ENCODE measurements at places on chromosomes 16 and 17.

DNA sequence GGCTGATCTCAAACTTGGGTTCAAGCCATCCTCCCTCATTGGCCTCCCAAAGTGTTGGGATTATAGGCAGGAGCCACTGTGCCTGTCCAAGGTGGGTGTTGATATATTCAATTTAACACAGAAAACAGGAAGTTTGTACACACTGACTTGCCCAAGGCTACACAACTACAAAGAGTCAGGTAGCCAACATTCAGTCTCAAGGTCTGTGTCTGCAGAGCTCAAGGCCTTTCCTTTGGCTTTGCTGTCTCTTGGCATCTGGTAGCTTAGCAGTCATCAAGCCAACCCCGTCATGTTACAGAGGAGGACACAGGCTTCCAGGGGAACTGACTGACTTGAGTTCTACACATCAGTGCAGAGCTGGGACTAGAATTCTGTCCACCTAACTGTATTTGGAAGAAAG is 11.9 kb upstream of the MEFV start:
- DNase-seq = no peak

DNA sequence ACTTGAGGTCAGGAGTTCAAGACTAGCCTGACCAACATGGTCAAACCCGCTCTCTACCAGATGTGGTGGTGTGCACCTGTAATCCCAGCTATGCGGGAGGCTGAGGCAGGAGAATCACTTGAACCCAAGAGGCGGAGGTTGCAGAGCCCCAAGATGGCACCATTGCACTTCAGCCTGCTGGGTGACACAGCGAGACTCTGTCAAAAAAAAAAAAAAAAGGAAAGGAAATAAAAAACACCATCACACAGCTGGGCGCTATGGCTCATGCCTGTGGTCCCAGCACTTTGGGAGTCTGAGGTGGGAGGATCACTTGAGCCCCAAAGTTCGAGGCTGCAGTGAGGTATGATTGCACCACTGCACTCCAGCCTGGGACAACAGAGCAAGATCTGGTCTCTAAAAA is 13.3 kb upstream of the SBK1 start:
- no peak for DNase-seq

GRCh38 chr16:54240271-54241129 is 46.1 kb downstream of the IRX3 start:
- no peak for DNase-seq

DNA sequence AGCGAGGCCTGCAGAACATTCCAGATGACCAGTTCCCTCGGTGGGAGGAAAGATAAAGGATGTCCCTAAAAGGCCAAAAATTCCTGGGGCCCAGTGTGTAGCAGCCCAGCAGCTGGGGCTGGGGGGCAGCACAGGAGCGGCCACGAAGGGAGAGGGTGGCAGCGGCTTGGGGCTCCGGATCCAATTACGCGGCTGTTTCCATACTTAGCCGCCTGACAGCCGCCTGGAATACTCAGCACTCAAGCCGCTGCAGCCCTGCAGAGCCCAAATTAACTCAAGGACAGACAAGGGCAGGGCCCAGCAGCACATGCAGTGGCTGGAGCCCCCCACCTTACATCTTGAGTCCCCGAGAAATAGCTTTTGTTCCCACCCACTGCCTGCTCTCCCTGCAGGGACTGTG is 1.3 kb downstream of the SRL start:
- DNase-seq = no peak

DNA sequence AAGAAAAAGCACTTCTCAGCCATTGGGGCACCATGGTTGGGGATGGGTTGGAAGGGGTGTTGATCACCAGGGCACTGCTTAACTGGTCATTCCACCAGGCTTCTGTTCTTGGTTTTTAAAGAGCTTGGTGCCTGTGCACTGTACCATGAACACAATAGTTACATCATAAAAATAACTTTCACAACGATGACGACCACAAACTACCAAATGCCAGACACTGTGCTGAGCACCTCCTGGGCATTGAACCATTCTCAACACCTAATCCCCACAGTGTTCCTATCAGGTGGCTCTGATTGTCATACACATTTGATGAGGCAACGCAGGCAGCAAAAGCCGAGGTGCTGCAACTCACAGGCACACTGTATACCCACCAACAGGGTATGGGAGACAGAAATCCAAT is 208.0 kb downstream of the FOXL1 start:
- DNase-seq = no peak

DNA sequence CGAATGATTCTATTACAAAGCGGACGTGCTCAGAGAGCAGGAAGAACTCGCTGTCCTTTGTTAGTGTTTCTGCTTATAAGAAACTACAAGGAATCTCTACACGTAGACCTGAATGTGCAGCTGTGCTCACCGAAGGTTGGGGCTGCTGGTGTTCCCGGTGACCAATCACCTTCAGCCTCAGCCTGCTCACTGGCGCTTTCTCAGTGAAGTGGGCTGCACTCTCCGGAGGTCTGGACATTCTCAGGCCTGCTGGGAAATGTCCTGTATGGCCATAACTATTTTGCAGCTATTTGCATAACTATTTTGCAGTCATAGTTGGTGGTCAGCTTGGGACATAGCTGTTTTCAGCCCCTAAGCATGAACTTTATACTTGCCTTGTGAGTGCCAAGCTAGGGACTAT is 9.7 kb upstream of the CIAO3 start:
- DNase-seq = no peak

- no peak for DNase-seq
Observed at GRCh38 chr16:12327971-12328726, 351.6 kb downstream of the SNX29 start.

GRCh38 chr16:27333104-27333503 is 19.3 kb downstream of the IL4R start:
- no peak for DNase-seq

- no peak for DNase-seq
Observed at GRCh38 chr16:57665541-57665940, 2.6 kb upstream of the ADGRG3 start.

GRCh38 chr17:61467416-61468262 is 15.4 kb downstream of the TBX4 start:
- DNase-seq = no peak

DNA sequence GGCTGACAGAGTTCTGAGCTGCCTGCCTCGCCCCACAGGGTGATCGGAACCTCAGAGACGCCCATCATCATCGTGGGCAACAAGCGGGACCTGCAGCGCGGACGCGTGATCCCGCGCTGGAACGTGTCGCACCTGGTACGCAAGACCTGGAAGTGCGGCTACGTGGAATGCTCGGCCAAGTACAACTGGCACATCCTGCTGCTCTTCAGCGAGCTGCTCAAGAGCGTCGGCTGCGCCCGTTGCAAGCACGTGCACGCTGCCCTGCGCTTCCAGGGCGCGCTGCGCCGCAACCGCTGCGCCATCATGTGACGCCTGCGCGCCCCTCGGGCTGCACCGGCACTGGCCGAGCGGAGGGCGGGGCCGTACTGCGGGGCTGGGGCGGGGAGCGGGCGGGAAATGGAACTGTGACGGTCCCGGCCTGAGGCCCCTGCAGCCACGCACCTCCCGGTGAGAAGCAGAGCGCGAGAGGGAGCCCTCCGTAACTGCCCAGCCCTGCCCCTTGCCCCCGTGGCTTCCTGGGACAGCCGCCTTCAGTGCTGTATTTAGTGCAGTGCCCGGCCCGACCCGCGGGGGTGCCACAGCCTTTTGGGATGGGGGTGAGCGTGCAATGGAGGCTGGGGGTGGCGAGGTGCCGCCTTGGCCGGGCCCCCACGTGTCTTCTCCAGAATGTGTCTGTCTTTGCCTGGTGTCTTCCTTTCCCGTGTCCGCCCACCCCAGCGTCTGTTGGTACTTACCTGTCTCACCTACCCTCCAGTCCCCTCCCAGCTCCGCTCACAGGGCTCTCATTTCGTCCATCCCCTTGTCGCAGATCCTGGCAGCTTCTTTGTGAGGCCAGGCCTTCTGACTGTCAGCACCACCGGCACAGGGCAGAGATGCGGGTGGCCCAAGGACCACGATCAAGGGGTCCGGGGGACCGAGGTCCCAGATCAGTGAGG is 9.8 kb downstream of the RASL10B start:
- DNase-seq = no peak

DNA sequence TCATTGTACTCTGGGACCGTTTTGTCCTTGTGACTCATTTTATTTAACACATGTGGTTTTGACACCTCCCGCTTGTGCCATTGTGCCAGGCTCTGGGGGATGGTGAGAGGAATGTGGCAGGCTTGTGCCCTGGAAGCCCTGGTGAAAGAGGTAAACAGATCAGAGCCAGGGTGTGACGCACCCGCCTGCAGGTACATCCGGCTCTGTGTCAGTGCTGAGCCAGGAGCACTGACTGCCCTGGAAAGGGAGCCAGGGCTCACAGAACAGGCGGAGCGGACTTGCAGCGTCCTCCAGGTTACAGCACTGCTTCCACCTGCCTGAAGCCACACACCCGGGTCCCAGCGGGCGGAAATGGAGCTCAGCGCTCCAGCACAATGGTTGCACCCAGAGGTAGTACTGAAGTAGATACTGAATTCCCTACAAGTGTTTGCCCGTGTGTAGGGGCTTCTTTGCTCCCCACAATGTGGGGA is 30.6 kb downstream of the CDRT15 start:
- peak; percentile 44 for DNase-seq

- DNase-seq = no peak
Observed at GRCh38 chr16:84423416-84423837, 55.1 kb downstream of the ATP2C2 start.

DNA sequence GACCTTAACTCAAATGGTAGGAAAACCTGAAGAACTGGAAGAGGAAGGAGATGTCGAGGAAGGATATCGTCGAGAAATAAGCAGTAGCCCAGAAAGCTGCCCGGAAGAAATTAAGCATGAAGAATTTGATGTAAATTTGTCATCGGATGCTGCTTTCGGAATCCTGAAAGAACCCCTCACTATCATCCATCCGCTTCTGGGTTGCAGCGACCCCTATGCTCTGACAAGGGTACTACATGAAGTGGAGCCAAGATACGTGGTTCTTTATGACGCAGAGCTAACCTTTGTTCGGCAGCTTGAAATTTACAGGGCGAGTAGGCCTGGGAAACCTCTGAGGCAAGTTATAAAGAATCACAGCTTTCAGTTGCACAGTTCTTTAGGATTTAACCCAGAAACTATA is 15.5 kb downstream of the ERCC4 start:
- DNase-seq = no peak

DNA sequence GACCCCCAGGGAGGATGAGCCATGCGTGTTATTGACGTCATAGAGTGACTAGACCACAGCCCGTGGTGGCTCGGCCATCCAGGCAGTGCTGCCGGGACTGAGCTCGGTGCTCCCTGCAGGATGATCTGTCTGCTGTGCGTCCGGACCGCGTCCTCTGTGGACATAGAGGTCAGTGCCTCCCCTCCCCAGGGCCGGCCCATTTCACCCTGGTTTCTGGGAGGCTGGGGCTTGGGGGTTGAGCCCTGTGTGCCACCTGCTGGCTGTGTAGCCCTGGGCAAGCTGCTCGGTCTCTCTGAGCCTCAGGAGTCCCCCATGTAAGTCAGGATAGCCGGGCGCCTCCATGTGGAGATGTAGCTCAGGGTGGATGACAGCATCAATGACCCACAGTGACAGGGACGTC is 8.3 kb downstream of the TSC2 start:
- DNase-seq = no peak

DNA sequence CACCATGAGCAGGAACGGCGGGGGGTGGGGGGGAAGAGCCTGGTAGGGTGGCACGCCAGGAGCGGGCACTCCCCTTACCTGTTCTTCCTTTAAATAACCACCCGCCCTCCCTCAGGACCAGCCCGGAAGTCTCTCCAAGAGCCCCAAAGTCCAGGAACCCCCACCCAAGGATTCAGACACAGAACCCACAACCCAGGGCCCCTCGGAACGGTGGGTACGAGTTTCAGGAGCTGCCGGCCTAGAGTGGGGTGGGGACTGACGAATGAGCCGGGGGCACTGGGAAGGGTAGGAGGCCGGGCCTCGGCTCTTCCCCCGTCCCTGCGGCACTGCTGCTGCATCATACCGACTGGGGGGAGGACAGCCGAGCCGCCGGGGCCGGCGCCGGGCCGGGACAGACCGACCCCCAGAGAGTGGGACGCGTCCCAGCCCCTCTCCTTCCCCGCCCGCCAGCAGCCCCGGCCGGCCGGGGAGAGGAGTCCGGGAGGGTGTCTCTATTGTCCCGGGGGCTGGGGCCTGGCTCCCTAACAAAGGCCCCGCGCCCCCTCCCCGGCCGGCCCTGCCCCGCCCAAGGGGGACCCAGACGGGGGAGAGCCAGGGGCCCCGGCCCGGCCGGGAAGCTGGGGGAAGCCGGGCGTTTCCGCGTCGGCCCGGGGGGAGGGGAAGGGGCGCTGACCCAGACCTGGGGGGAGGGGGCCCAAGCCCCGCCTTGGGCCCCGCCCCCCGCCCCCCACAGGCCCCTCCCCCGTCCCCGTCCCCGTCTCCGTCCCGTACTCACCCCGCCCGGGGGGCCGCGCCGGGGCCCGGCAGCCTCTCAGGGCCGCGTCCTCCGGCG is 747 bp downstream of the ATXN7L3 start:
- DNase-seq = no peak

- no peak for DNase-seq
Observed at GRCh38 chr16:48347980-48348379, 37.2 kb downstream of the SIAH1 start.

DNA sequence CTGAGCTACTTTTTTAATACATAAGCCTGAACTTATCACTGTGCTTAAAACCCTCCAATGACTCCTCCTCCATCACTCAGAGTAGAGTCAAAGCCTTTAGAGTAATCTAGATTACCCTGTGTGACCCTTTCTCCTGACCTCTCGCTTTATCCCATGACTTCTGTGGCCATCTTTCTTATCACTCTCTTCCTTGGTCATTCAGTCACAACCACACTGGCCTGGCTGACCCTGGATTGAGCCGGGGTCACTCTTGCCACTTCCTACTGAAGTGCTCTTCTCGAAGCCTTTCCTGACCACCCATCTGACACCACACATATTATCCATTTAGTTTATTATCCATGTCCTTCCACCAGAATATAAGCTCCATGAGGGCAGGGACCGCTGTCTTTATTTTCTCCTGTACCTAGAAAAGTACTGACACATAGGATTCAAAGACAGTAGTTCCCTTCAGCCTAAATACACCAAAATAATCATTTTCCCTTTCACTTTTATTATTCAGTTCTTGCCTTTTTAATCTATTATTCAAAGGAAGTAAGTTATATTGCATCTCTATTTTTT is 28.0 kb upstream of the ABCA9 start:
- DNase-seq = no peak

DNA sequence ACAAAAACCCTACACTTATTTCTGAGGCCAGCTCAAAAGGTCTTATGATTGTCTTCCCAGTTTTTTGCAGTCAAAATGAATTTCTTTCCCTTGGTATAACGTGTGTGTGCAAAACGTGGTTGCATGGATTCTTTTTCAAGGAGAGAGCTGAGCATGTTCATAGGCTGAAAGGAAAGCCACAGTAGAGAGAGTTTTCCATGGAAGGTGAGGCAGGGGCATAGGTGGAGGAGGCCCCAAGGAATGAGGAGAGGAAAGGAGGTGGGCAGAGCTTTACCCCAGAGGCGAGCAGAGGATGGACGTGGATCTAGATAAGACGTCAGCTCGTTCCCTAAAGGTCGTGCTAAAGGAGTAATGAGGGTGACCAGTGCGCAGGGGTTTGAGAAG is 22.8 kb downstream of the TRPV2 start:
- no peak for DNase-seq

- no peak for DNase-seq
Observed at GRCh38 chr16:4345836-4346781, 5.0 kb downstream of the PAM16 start.

GRCh38 chr16:15043344-15043743 is 12.5 kb downstream of the NTAN1 start:
- no peak for DNase-seq

- DNase-seq = no peak
Observed at GRCh38 chr17:82914375-82914774, 74.6 kb upstream of the ZNF750 start.

All from stimulated activated CD8-positive, alpha-beta memory T cell treated with anti-CD3 and anti-CD28 coated beads, Interleukin-7, amount 100 ng/mL, for 1 hour (primary cell).